Liver (tissue), 10 donors: ENCODE measurements at places on chromosomes 11 and 22. TPM values are rescaled to one million over a fixed set of nuclear protein-coding genes. Genes with fewer than 3 reads are reported as not detected.

DNA sequence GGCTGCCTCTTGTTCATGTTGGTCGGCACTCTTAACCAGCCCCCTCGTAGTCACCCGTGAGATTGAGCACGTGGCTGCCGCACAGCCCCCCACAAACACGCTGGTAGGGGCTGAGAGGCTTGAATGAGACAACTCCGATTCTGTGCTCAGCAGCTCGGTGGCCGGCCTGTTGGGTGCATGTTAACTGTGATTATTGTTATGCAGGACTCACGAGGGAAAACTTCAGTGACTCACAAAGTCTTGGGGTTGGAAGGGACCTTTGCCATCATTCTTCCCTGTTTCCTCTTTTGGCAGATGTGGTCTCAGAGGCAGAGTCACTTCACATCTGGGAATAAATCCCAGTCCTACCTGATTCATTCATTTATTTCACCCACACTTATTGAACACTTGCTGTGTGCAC lies 75.2 kb downstream of the ADAMTS15 start:
- no peak for DNase-seq
- H3K4me1 ChIP-seq, result no peaks in the 10 kb centered on the region
- H3K27ac ChIP-seq, result peak overlapping the region; percentile 34
- H3K4me3 ChIP-seq, result no peak overlapping the region
- no peaks in the 10 kb centered on the region for H3K36me3 ChIP-seq
- no peaks in the 10 kb centered on the region for H3K27me3 ChIP-seq

DNA sequence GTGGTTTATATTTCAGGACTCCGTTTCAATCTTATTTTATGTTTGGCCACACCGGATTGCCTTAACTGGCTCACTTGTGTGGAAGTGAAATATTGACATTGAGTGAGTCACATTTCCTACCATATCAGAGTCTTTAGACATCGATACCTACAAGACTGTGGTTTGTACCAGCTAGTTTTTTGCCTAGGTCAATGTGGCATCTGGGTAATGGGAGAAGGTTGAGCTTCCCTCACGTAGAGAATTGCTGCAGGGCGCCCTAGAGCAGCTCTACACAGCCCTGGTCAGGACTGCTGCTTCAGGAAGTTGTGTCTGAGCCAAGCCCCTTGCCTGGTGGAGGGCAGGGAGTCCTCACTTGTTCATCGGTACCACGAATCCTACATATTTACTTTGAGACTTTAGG lies 1.6 kb downstream of the GRAMD1B start:
- H3K27me3 ChIP-seq, result no peaks in the 10 kb centered on the region
- no peak overlapping the region for H3K4me3 ChIP-seq
- DNase-seq, result no peak
- no peaks in the 10 kb centered on the region for H3K36me3 ChIP-seq
- H3K27ac ChIP-seq, result no peak overlapping the region

GRCh38 chr11:92826603-92827002 lies 142.8 kb upstream of the MTNR1B start:
- no peak overlapping the region for H3K27ac ChIP-seq
- H3K27me3 ChIP-seq, result no peaks in the 10 kb centered on the region
- DNase-seq, result no peak
- H3K36me3 ChIP-seq, result no peaks in the 10 kb centered on the region
- H3K4me3 ChIP-seq, result no peak overlapping the region

- H3K27me3 ChIP-seq, result no peaks in the 10 kb centered on the region
- no peak overlapping the region for H3K4me3 ChIP-seq
- no peaks in the 10 kb centered on the region for H3K4me1 ChIP-seq
- H3K36me3 ChIP-seq, result no peaks in the 10 kb centered on the region
- H3K27ac ChIP-seq, result no peak overlapping the region
Measured at GRCh38 chr11:40273192-40273732, 1186.2 kb downstream of the LRRC4C start.

GRCh38 chr22:48477031-48477721 lies 1350.5 kb downstream of the BRD1 start:
- DNase-seq, result no peak
- H3K4me3 ChIP-seq, result no peak overlapping the region
- H3K27me3 ChIP-seq, result no peaks in the 10 kb centered on the region

DNA sequence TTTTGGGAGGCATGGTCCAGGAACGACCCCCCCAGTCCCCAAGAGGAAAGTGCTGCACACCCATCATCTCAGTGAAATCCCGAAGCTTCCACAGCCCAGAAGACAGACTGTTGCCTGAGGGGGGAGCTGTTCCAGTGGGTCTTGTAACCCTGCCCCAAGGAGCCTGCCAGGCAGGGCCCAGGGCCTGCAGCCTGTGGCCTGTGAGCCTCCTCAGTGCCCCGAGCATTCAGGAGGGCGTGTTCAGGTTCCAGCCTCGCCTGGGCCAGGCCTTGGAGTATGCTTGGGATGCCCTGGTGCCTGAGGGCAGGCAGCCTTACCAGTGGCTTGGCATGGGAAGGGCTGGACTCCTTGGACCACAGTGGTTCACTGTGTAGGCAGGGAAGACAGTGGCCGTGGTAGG lies 18.0 kb upstream of the CABP2 start:
- H3K36me3 ChIP-seq, result no peaks in the 10 kb centered on the region
- H3K27me3 ChIP-seq, result no peaks in the 10 kb centered on the region
- peaks cover 9% of the 10 kb centered on the region for H3K4me1 ChIP-seq
- H3K4me3 ChIP-seq, result no peak overlapping the region
- H3K27ac ChIP-seq, result no peak overlapping the region
- no peak for DNase-seq

Gene FGF4
- not detected for total RNA-seq

DNA sequence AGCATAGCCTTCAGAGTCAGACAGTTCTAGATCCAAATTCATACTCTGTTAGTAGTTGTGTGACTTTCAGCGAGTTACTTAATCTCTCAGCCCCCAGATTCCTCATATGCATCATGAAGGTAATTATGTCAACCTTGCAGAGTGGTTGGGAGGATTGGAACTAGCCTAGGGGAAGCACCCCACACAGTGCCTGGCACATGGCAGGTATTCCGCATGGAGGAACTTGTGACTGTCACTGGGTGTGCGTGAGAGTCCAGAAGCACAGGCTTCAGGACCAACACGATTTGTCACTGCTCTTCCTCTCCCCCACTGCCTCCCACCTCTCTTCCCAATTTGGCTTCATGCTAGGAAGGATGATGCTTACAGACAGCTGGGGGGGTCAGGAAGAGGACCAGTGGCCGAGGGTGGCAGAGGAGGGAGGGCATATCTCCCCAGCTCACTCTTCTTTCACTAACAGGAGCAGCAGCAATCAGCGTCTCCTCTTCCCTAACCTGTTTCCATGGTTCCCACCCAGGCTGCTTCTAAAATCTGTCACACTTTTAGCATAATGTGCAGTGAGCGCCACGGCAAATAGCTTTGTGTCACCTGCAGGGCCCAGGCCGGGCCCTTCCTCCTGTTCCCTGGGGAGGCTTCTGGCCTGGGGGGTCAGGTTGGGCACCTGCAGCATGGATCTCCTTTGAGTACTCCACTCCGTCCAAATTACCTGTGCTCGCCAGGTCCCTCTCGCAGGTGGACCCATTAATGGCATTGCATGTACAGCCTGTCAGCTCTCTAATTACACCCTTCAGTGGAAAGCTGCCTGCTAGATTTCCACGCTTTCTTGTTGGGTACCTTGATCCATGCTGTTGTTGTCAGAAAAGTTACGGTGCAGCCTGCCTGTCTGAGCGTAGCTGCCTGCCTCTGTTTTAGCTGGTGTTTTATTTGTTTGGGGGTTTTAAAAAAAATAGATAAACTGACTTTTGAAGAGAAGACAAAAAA lies 400.4 kb downstream of the NXPE2 start:
- no peak for DNase-seq
- no peaks in the 10 kb centered on the region for H3K36me3 ChIP-seq
- no peaks in the 10 kb centered on the region for H3K27me3 ChIP-seq
- no peaks in the 10 kb centered on the region for H3K4me1 ChIP-seq
- H3K27ac ChIP-seq, result no peak overlapping the region
- H3K4me3 ChIP-seq, result no peak overlapping the region

- no peak overlapping the region for H3K27ac ChIP-seq
- no peak for DNase-seq
- no peaks in the 10 kb centered on the region for H3K36me3 ChIP-seq
- no peak overlapping the region for H3K4me3 ChIP-seq
- no peaks in the 10 kb centered on the region for H3K4me1 ChIP-seq
Measured at GRCh38 chr11:79663017-79663416, 222.2 kb upstream of the TENM4 start.

Gene LARGE1
- total RNA-seq, result 4.7 TPM

DNA sequence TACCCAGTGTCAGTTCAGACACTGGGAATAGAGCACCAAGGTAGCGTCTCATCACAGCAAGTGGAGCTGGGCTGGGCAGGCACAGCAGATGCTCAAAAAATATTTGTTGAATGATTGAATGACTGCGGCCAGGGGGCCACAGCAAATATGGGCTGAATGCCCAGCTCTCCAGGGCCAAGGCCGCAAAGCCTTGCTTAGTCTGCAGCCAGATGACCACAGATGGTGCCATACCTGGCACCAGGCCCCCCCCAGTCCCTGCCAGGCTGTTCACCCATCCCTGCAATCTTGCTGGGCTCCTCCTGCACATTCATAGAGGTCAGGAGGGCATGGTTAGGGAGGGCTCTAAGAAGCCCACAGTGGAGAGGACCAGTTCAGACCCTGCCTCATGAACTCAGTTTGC lies 32.9 kb downstream of the ZC3H7B start:
- peaks cover 19% of the 10 kb centered on the region for H3K4me1 ChIP-seq
- no peak overlapping the region for H3K27ac ChIP-seq

Gene DGAT2
- total RNA-seq, result 64.0 TPM

- DNase-seq, result no peak
- H3K4me3 ChIP-seq, result no peak overlapping the region
- no peak overlapping the region for H3K27ac ChIP-seq
- H3K27me3 ChIP-seq, result no peaks in the 10 kb centered on the region
- no peaks in the 10 kb centered on the region for H3K36me3 ChIP-seq
Measured at GRCh38 chr11:12602421-12602820, 71.8 kb upstream of the TEAD1 start.

DNA sequence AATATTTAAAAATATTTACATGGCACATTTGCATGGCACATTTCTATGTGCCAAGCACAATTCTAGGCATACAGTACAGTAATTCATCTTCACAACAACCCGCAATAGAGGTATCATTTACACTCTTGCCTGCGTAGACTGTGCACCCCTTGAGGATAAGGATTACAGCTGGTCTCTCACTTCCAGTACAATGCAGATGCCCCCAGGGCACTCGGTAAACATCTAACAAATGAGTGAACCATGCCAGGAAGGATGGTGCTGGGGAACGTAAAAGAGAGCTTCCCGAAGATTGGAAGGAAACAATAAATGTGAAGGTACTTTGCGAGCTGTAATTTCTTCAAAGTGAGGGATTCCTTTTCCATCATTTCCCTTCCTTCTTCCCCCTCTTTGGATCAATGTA lies 1.3 kb downstream of the PRPF19 start:
- peak overlapping the region; percentile 93 for H3K4me3 ChIP-seq
- DNase-seq, result no peak
- H3K36me3 ChIP-seq, result no peaks in the 10 kb centered on the region
- no peaks in the 10 kb centered on the region for H3K27me3 ChIP-seq

- no peaks in the 10 kb centered on the region for H3K36me3 ChIP-seq
- no peak for DNase-seq
- no peaks in the 10 kb centered on the region for H3K4me1 ChIP-seq
- no peak overlapping the region for H3K27ac ChIP-seq
Measured at GRCh38 chr11:95119361-95120060, 29.9 kb downstream of the ENDOD1 start.

DNA sequence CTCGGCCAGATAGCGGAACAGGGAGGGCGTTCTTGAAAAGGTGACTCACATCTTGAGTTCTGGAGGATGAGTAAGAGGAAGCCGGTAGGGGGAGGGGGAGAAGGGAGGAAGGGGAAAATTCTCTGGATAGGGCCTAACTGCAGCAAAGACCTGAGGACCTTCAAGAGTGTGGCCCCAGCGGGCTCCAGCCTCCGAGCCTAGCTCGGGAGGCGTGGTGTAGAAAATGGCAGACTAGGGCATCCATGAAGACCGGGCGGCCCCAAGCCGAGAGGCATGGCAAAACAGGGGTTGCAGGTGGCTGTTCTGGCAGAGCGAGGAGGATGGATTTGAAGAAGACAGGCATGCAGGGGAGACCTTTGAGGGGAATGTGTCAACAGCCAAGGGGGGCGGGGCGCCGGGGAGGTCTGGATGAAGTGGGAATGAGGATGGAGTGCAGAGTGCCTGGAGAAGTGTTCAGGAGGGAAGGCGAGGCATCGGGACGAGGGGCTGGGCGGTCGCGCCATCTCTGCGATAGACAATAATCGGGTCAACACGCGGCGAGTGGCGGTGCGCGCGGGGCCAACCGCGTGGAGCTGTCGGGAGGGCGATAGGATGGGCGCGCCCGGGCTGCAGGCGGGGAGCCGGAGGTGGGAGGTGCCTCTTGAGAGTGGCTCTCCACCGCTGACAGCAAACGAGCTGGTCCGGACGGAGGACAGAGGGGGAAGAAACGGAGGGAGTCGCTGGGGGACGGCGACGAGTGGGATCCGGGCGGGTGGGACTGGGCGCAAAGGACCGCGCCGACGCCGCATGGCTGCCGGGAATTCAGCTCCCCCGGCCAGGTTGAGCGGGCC lies 40.0 kb upstream of the CREB3L1 start:
- peak; percentile 79 for DNase-seq
- H3K36me3 ChIP-seq, result no peaks in the 10 kb centered on the region
- H3K4me3 ChIP-seq, result no peak overlapping the region
- H3K27me3 ChIP-seq, result peaks cover 2% of the 10 kb centered on the region
- H3K4me1 ChIP-seq, result peaks cover 4% of the 10 kb centered on the region

GRCh38 chr11:353179-353873 lies 16.0 kb upstream of the B4GALNT4 start:
- peaks cover 16% of the 10 kb centered on the region for H3K4me1 ChIP-seq
- peak overlapping the region; percentile 100 for H3K27ac ChIP-seq
- peak overlapping the region; percentile 20 for H3K4me3 ChIP-seq
- peak; percentile 48 for DNase-seq

DNA sequence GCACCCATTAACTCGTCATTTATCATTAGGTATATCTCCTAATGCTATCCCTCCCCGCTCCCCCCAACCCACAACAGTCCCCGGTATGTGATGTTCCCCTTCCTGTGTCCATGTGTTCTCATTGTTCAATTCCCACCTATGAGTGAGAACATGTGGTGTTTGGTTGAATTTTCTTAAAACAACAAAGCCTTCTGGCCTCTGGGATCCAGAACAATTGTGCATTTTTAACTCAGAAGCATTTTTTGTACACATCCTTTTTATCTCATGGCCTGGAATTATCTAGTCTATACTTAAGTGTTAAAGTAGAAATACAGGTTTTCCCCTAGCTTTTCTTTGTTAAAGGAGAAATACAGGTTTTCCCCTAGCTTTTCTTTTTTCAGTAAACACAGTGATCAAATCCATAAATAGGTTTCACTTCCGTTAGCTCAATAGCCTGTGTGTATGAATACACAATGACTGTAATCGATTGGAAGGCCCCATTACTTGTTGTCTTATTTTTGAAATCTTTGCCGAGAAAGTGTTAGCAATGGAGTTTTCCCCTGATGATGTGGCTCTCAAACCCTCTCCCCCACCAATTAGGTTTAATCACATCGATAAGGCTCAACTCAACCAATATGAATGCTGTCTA lies 125.6 kb upstream of the PITPNB start:
- H3K4me1 ChIP-seq, result no peaks in the 10 kb centered on the region
- no peak for DNase-seq
- H3K27me3 ChIP-seq, result no peaks in the 10 kb centered on the region

Gene TEX12
- total RNA-seq, result 0.42 TPM

Gene NXPE4
- total RNA-seq, result not detected

Gene ACRV1
- not detected for total RNA-seq
